ENCODE measurements at places on chromosomes 5 and 9. TPM values are rescaled to one million over a fixed set of nuclear protein-coding genes. Genes with fewer than 3 reads are reported as not detected.

The PCDHGA2 gene
- total RNA-seq = 6.7 TPM

The C9orf153 gene
- total RNA-seq = 0.23 TPM

The ARHGEF37 gene
- 32.8 TPM for total RNA-seq

The ESM1 gene
- 0.40 TPM for total RNA-seq

The TSSK1B gene
- 0.20 TPM for total RNA-seq

The MELK gene
- total RNA-seq = 2.0 TPM

The TMC1 gene
- not detected for total RNA-seq

The TRIM23 gene
- 15.7 TPM for total RNA-seq

The HTR1A gene
- not detected for total RNA-seq

The STKLD1 gene
- total RNA-seq = 1.1 TPM

The PLPP7 gene
- 7.2 TPM for total RNA-seq
